Adipose tissue (tissue), 3 donors: ENCODE measurements at places on chromosomes 3 and 15. TPM values are rescaled to one million over a fixed set of nuclear protein-coding genes. Genes with fewer than 3 reads are reported as not detected.

Gene COX5A
- polyA plus RNA-seq = 239 TPM

Gene CCDC13
- polyA plus RNA-seq = 0.85 TPM

Gene UTS2B
- 0.70 TPM for polyA plus RNA-seq

Gene EFCC1
- 0.92 TPM for polyA plus RNA-seq

Gene FRMD5
- polyA plus RNA-seq = 0.11 TPM

Gene RNF168
- 9.6 TPM for polyA plus RNA-seq

Gene PLA2G4E
- polyA plus RNA-seq = not detected

Gene GAP43
- 1.5 TPM for polyA plus RNA-seq

Gene PLA1A
- polyA plus RNA-seq = 2.7 TPM

Gene SLC27A2
- 5.5 TPM for polyA plus RNA-seq

Gene SPINK8
- polyA plus RNA-seq = not detected

Gene RPL39L
- 3.8 TPM for polyA plus RNA-seq

Gene SIDT1
- polyA plus RNA-seq = 0.75 TPM

Gene SYNM
- polyA plus RNA-seq = 11.2 TPM

Gene NUP210
- polyA plus RNA-seq = 0.67 TPM

Gene C3orf22
- not detected for polyA plus RNA-seq

Gene ATP13A4
- 0.22 TPM for polyA plus RNA-seq

Gene RBP2
- polyA plus RNA-seq = not detected

Gene ST3GAL6
- 3.3 TPM for polyA plus RNA-seq

Gene NANOGP8
- not detected for polyA plus RNA-seq

Gene TRAIP
- polyA plus RNA-seq = 0.64 TPM

Gene HTR3E
- polyA plus RNA-seq = not detected

Gene SNUPN
- polyA plus RNA-seq = 10.0 TPM

Gene INAFM2
- polyA plus RNA-seq = 9.1 TPM

Gene CCR9
- polyA plus RNA-seq = 0.05 TPM

Gene LRRK1
- 11.5 TPM for polyA plus RNA-seq

Gene ARPC4
- 111 TPM for polyA plus RNA-seq

Gene STRIT1
- not detected for polyA plus RNA-seq

Gene SPTSSB
- 1.1 TPM for polyA plus RNA-seq

Gene TMEM158
- 0.56 TPM for polyA plus RNA-seq

Gene GPR160
- 6.7 TPM for polyA plus RNA-seq

Gene B3GNT5
- polyA plus RNA-seq = 12.1 TPM
